ENCODE measurements at places on chromosomes 5 and 9.

GRCh38 chr9:136230365-136230764, 15.2 kb downstream of the QSOX2 start:
- DNase-seq = no peak

- DNase-seq = no peak
Measured at GRCh38 chr5:69188811-69189161, 597 bp upstream of the CENPH start.

- no peak for DNase-seq
Measured at GRCh38 chr5:22242532-22242931, 610.6 kb downstream of the CDH12 start.

DNA sequence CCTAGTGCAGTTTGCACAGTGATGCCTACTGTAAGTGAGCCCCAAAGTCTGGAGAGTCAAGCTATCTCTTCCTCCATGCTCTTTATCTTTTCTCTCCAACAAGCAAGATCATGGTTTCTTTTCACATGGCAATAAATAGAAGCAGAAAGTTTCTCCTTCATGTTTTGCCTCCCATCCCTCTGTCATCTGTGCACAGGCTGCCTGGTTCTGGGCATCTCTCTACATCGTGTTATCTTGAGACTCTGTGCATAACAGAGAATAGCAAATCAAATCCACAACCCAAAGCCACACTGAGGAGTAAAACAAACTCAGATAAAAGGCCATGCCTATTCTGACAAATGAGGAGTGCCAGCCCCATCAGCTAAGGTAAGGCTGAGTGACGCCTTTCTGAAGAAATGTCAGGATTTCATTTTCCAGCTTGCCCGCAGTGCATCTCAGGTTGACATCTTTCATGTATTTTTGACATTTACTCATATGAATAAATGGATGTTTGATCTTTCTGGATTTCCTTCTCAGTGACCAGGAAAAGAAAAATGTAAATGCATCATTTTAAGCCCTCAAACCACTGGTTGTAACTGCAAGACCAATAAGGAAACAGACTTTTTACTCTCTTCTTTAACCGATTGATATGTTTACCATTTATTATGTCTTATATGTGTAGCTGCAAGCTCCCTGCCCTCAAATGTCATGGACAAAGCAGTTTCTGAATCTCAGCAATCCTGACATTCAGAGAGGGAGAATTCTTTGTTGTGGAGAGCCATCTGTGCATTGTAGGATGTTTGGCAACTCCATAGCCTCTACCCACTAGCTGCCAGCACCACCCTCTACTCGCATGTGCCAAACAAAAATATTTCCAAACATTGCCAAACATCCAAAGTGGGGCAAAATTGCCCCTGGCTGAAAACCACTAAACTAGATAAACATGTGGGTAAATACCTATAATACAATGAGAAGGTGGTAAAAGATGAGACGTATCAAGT, 49.2 kb upstream of the ACO1 start:
- no peak for DNase-seq

DNA sequence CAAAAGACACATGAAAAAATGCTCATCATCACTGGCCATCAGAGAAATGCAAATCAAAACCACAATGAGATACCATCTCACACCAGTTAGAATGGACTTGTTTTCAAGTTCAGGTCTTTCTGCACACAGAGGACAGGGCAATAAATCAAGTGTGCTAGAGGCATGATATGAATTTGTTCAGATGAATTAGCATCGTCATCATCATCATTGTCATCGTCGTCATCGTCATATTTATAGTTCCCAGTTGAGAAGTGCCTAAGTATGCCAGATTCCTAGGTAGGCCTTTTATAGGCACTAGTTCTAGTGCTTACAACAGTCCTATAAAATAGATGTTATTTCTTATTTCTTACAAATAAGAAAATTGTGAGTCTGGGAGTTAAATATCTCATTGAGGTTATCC, 34.7 kb upstream of the RASEF start:
- no peak for DNase-seq

DNA sequence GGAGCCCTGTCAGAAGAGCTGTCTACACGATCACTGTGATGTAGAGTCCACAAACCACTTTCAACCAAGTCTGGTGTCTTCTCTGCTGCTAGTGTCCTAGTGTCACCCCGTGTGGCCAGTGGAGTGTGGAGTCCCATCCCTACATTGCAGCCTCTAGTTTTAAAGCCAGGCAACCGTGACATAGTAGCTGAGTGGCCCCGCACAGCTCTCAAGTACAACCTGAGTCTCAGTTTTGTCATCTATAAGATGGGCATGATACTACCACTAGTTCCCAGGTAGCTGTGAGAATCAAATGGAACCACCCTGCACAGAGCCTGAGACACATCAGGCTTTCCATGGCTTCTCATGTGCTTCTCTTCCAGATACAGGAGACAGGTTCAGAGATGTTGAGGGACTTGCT, 43.2 kb upstream of the AKNA start:
- no peak for DNase-seq

DNA sequence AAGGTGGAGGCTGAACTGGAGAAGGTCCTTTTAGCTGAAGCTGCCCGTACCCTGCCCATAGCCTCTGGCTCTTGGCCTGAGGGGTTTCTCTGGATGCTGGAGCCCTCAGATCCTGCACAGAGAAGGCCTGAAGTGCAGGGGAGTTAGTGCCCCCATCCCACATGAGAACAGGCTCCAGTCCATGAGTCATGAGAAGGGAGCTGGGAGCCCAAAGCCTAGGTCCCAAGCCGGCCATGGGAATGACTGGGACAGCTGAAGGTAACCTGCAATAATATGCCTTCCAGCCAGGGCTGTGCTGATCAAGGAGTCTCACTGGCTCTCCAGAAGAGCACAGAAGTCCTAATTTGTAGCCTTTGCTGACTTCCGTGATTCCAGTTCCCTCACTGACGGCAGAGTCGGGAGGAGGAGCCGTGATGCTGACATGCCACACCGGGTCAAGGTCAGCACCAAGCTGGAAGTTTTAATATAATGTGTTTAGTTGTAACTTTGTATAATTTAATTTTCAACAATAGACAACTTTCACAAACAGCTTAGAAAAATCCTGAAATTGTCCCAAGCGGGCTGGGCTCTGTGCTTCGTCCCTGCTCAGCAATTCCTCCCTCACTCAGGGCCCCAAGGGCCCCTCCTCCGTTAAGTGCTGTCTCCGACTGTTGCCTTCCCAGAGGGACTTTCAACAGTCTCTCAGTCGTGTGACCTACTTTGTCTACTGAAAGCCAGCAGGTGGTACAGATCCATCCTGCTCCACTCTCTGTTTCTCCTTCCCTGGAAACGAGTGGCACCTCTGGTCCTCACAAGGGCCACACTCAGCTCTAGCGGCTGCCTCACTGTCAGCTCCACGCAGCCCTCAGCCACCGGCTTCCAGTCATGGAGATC, 387.8 kb downstream of the GADD45G start:
- no peak for DNase-seq

DNA sequence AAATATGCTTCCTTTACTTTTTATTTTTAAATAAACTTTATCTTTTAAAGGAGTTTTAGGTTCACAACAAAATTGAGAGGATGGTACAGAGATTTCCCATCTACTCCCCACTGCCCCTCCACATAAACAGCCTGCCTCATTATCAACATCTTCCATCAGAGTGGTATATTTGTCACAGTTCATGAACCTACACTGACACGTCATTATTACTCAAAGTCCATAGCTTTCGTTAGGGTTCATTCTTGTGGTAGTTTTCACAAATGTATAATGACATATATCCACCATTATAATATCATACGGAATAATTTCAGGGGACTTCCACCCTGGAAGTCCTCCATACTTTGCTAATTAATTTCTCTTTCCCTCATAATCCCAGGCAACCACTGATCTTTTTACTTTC, 204.9 kb downstream of the SMARCA2 start:
- no peak for DNase-seq

DNA sequence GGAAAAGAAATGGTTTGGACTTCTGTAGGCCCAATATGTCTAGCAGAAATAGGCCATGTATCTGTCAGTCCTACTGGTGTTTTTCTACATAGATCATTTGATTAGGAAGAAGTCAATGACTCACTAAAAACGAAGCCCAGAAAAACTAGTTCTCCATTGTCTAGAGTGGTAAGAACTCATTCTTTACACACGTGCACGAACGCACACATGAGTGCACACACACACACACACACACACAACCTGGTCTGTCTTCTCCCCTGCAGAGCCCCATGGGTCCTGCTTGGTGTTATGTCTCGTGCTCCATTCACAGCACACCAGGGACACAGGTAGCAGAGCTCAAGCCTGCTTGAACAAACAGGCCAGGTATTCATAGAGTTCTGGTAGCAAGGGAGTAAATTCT, 14.9 kb upstream of the FCN1 start:
- DNase-seq = no peak

GRCh38 chr5:89759802-89760201, 649.8 kb downstream of the CETN3 start:
- no peak for DNase-seq

DNA sequence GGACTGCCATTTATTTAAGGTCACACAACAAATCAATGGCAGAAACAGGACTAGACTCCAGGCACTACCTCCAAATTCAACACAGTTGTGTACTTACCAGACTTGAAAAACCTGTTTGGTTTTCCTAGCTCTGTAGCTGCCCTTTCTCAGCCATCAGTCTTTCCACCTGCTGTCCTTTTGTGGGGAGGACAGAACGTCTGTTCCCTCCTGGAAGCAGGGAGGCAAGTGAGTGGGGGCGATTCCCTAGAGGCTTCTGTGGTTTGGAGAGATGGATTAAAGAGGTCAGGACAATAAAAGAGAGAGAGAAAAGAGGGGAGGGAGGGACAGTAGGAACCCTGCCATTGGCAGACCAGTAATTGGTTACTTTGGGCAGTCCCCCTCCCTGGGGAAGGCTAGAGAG, 14.7 kb downstream of the ASTN2 start:
- DNase-seq = no peak

- DNase-seq = no peak
Measured at GRCh38 chr5:108625654-108626053, 122.0 kb upstream of the FER start.

- no peak for DNase-seq
Measured at GRCh38 chr5:119379096-119379495, 23.3 kb downstream of the TNFAIP8 start.

GRCh38 chr5:72698481-72698880, 118.0 kb upstream of the TNPO1 start:
- DNase-seq = no peak

GRCh38 chr5:170076211-170076610, 29.5 kb upstream of the FOXI1 start:
- DNase-seq = no peak

GRCh38 chr5:2530609-2531008, 220.9 kb downstream of the IRX2 start:
- no peak for DNase-seq

- no peak for DNase-seq
Measured at GRCh38 chr5:30804739-30805505, 388.6 kb upstream of the CDH6 start.
